Hematopoietic multipotent progenitor cell treated with erythropoietin and hydrocortisone succinate and interleukin-3 and kit ligand, for 4 days (in vitro differentiated cells): ENCODE measurements at places on chromosomes 3 and 15.

- DNase-seq = no peak
These were observed 54.5 kb upstream of the SAMMSON start for GRCh38 chr3:69944931-69945493.

DNA sequence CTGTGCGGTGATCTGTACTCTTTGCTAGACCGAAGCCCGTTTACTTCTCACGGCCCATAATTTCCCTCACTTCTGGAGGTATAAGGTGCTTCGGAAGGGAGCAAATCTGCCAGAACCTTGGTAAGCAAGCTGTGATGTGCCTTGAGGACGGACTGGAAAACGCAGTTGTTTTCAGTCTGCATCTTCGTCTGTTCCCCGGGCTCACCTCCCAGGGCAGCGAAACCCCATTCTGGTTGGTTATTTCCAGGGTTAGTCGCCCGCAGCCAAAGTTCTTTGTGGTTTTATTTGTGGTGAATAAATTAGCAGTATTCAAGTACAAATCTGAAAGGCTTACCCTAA is 401 bp downstream of the RAMAC start:
- peak; percentile 60 for DNase-seq

GRCh38 chr15:56341201-56341600 is 24.0 kb upstream of the TEX9 start:
- DNase-seq = no peak

- DNase-seq = no peak
These were observed 866.9 kb downstream of the FHIT start for GRCh38 chr3:60384341-60384740.

DNA sequence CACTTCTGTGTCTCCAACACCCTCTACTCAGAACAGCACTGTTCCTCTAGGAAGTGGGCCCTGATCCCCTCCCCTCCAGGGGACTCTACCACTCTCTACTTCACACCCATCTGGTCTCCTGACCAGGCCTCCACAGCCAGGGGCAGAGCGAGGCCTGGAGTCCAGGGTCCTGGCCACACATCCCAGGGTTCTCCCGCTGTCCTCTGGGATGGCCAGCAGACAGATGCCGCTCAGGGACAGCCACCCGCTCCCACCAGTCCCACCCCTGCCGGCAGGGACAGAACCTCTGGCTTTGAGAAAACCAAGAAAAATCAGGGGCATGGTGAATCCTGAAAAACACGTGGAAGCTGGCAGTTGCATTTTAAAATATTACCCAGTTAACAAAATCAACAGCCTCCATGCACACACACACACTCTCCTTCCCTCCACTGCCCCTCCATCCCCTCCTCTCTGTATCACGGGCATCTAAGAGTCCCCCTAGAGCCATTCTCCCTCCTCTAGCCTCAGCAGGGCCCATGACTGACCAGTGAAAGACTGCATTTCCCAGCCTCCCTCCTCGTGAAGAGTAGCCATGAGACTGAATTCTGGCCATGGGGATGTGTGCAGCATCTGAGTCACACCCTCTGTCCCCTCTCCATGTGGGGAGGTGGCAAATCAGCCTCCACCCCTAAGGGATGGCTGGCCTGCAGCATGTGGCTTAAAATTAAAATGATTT is 32.1 kb upstream of the IQSEC1 start:
- DNase-seq = no peak

DNA sequence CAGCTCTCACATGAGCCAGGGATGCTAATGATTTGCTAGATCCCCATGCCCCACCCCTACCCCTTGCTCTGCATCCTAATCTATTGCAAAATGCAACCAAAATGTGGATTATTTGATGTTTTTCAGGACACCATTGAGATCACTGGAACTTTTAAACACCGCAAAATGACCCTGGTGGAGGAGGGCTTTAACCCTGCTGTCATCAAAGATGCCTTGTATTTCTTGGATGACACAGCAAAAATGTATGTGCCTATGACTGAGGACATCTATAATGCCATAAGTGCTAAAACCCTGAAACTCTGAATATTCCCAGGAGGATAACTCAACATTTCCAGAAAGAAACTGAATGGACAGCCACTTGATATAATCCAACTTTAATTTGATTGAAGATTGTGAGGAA is 29.7 kb downstream of the HDC start:
- DNase-seq = no peak

DNA sequence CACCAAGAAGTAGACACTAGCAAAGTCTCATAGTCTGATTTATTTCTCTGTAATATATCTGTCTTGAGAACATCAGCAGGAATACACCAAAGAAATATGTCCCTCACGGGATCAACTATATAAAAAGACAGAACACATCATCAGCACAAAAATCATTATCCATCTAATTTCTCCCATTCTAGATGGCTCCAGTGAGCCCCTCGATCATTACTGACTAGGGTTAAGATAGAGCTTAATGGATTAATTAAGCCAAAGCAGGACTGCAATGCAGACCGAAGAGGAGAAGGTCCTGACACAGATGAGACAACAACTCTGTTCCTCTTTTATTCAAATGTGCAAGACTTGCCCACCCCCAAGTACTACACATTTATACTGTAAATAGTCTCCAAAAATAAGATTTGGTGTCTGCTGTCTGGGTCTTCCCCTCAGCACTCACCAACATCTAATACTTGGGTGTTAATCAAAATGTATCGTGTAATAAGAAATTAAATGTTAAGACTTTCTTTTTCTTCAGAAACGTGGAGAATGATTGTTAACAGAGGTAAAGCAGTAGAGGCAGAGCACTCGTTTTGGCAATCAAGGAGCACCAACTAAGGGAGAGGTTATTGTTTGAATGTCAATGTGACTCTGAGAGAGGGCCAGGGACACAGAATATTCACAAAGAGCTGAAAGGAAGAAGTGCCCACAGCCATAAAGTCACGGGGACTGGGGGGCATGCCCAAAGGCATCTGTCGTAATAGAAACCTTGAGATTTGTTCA is 133.6 kb downstream of the TIGIT start:
- DNase-seq = no peak

DNA sequence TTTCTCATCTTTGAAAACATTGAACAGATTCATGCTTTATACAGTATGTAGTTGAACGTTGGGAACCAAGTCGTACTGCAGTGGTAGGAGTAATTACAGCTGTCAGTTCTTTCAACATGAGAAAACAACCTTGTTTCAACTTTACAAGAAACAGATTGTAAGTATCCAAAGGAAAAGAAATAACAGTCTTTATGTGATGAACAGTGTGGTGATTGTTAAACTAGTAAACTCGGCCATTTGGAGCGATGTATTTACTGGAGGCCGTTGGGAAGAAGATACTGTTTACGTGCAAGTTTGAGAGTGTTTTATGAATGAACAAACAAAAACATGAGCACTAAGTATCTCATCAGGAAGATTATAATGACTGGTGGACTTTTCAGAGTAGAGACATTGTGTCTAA is 48.4 kb downstream of the EPHA3 start:
- no peak for DNase-seq
